Stomach (tissue), 19 donors: ENCODE measurements at places on chromosomes 16 and 17.

GRCh38 chr16:11734025-11734652 is 8.5 kb downstream of the TXNDC11 start:
- no peak for DNase-seq

GRCh38 chr17:17416400-17417360 is 60.1 kb upstream of the MED9 start:
- DNase-seq, result peak; percentile 64

DNA sequence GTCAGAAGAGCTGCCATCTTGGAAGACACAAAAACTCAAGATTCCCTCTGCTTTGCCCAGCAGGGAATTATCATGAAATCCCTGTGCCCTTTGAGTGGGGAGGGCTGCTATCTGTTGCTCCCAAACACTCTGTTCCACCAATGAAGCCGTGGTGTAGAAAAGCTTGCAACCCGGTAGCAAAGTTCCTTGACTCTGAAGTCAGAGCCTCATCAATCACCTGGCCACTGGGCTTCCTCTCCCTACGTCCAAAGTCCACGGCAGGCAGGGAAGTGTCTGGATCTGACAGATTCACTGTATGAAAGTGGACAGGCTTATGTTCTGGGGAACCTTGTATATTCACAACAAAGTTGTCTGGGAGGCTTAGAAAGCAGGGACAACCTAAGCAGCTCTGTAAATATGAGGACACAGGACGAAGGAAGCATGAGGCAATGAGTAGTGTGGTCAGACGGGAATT is 343.3 kb downstream of the SLC39A11 start:
- peak; percentile 54 for DNase-seq

- DNase-seq, result no peak
Observed at GRCh38 chr17:42691021-42691545, 8.8 kb downstream of the CNTNAP1 start.

DNA sequence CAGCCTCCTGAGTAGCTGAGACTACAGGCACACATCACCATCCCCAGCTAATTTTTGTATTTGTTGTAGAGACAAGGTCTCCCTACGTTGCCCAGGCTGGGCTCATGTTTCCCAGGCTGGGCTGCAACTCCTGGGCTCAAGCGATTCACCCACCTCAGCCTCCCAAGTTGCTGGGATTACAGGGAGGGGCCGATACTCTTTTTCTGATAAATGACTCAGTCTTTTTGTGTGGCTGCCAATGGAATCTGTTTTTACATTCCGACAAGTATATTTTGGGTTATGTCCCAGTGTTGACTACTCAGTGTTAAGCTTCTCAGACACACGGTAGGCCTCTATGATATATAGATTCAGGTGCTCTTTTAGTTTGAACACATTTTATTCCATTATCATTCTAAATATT is 58.1 kb downstream of the SLFN11 start:
- DNase-seq, result no peak

GRCh38 chr16:10536814-10537389 is 43.5 kb downstream of the EMP2 start:
- no peak for DNase-seq

- DNase-seq, result no peak
Observed at GRCh38 chr16:71794943-71795342, 13.7 kb downstream of the AP1G1 start.

GRCh38 chr17:27477050-27477888 is 21.0 kb downstream of the KSR1 start:
- no peak for DNase-seq

DNA sequence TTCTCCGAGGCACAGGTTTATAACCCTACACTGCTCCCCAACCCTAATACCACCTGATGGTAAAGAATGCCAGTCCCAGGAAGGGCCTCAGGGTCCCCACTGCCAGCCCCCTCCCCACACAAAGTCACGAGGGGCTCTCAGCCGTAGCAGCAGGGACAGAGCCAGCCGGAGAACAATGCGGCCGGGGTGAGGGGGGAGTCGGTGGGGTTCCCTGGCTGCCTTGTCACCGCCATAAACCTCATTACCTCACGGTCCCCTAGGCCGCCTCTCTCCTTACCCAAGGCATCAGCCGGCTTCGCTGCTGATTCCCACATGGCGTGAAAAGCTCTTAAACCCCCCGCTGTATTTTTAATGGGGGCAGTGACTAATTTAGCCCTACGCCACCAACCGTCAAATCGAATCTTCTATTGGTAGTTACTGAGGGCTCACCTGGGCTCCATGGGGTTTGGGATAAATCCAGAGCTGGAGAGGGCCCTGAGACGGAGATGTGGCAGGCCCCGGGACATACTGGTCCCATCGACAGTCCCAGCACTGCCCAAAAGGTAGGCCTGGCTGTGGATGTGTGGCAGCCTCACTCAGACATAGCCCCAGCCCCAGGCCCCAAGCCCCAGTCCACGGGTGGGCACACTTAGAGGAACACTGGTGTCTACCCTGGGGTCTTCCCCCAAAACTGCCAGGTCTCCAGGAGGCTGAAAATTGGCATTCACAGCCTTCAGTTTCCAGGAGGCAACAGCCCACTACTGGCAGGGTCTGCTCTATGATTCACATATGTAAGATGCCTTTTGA is 115.3 kb downstream of the C16orf78 start:
- DNase-seq, result no peak

- no peak for DNase-seq
Observed at GRCh38 chr16:49011901-49012300, 269.7 kb downstream of the CBLN1 start.

- DNase-seq, result no peak
Observed at GRCh38 chr16:67546091-67546501, 16.2 kb upstream of the CTCF start.

DNA sequence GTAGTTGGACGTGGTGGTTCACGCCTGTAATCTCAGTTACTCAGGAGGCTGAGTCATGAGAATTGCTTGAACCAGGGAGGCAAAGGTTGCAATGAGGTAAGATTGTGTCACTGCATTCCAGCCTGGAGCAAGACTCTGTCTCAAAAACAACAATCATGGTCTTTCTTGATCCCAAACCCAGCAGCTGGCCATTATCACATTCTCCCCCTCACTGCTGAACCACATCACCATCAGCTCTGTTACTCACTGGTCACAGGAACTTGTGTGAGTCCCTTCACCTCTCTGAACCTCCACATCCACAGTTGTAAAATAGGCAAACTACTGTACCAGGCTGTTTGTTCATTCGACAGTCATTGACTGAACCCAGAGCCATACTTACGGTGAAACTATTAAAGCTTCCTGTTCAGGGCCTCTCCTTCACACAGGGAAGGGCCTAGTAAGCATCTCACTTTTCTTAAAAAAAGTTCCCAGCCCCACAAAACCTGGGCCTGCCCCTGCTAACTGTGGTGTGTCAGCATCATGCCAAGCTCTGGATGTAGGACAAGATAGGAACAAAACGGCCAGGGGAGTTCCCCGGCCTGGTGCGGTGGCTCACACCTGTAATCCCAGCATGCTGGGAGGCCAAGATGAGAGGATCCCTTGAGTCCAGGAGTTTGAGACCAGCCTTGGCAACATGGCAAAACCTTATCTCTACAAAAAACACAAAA is 104.7 kb downstream of the COPRS start:
- DNase-seq, result no peak

GRCh38 chr16:85266857-85267256 is 154.6 kb upstream of the CIBAR2 start:
- DNase-seq, result no peak

DNA sequence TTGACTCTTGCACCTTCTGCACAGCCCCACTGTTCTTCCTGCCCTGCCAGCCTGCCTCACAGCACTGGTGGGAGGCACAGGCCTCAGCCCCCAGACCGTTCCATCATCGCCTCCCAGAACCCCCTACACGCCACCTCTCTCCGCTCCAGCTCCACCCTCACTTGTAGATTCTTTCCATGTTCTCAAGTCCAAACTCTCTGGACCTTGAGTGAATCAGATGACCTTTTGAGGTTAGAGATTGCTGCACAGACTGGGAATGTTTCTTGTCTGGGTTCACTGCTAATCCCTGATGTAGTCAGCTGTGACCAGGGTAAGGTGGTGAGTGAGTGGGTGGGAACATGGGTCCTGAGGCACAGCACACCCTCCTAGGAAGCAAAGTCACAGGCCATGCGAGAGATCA is 272.4 kb downstream of the IRF8 start:
- no peak for DNase-seq

GRCh38 chr16:8070506-8070905 is 519.8 kb downstream of the TMEM114 start:
- no peak for DNase-seq

- DNase-seq, result no peak
Observed at GRCh38 chr16:3569851-3570250, 7.4 kb downstream of the NLRC3 start.

- peak; percentile 34 for DNase-seq
Observed at GRCh38 chr17:39244016-39244599, 18.4 kb upstream of the STAC2 start.

DNA sequence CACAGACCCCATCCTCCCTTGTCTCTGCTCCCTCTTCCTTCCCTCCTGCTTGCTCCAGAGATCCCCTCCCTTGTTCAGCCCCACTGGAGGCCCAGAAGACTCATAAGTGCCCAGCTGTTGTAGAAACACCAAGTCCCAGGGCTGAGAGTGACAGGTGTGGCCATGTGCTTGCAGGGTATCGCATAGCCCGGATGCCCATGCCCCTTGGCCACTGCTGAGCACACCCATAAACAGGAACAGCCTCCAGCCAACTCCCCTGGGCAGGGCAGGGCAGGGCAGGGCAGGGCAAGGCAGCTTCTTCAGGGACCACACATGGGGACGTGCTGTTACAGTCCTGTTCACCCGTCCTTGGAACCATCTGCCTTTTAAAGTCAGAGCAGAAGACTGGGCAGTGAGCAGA is 2.0 kb downstream of the CACNG1 start:
- DNase-seq, result no peak

DNA sequence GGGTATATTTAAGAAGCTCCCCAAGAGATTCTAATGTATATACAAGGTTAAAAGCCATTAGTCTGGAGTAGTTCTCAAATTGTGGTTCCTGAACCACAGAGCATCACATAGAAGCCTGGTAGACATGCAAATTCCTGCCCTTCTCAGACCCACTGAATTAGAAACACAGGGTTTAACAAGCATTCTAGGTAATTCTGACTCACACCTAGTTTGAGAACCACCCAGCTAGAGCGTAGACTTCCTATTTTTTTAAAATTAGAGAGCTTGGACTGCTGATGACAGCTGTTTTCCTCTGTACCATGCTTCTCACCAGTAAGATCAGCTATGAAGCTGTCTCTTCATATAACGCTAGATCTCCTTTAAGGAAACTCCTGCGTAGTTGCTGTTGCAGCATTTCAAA is 50.6 kb downstream of the HS3ST3B1 start:
- no peak for DNase-seq

DNA sequence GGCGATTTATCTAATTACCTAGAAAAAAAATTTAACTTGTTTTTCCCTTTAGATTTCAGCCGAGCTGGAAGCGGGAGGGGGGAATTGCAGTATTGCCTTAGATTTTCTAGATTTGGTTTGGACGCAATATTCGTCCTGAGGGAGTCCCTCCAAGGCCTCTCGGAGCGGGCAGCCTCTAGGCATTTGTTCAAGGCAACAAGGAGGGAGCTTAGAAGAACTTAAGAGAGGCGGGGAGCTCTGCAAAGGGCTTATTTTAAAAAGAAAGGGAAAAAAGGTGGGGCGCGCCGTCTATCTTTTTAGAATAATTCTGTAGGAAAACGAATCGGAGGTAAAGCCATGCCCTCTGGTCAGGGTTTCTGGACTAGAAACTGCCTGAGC is 407 bp upstream of the TMEM94 start:
- peak; percentile 28 for DNase-seq

DNA sequence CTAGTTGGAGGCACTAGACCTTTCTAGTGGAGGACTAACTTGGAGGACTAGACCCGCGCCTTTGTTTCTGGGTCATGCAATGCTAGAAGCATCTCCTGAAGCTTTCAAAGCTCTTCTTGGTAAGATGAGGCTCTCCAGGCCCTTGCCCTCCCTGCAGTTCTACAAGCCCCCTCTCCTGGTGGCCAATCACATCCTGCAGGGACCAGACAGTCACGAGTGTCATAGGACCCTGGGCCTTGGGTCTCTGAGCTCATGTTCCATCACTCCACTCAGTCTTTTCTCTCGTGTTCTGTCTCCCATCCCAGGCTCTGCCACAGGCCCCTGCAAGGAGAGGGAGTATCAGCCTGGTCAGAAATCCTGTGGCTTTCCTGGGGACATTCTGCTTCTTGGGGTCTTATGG is 119.6 kb downstream of the CYLD start:
- DNase-seq, result no peak

DNA sequence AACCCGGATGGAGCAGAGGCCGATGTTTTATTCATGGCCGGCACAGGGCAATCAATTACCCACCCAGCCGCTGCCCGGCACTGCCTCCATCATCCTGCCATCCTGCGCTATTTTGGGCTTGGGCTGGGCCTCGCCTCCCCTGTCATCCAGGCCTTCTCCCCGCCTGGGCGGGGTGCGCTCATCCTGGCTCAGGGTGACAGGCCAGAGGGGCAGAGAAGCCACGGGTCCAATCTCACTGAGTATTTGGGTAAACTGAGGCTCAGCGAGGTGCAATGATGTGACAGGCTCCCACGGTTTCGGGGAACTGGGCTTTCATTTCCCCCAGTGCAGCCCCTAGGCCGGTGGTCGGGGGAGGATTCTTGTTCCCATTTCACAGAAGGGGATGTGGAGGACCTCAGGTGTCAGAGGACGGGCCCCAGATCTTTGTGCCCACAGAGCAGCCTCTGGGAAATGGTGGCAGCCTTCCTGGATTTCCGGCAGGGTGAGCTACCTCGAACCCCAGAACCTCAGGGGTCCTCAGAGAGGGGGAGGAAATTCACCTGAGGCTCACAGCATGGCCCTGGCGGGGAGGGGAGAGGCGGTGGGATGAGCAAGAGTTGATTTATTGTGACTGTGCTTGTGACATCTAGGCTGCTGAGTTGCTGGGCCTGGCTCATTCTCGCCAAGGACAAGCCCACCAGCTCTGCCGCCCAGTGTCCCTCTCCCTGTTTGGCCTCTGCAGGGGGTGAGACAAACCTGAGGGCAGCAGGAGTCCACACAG is 23.8 kb upstream of the KCNJ12 start:
- DNase-seq, result peak; percentile 1

GRCh38 chr17:28908640-28909167 is 5.8 kb upstream of the DHRS13 start:
- no peak for DNase-seq

DNA sequence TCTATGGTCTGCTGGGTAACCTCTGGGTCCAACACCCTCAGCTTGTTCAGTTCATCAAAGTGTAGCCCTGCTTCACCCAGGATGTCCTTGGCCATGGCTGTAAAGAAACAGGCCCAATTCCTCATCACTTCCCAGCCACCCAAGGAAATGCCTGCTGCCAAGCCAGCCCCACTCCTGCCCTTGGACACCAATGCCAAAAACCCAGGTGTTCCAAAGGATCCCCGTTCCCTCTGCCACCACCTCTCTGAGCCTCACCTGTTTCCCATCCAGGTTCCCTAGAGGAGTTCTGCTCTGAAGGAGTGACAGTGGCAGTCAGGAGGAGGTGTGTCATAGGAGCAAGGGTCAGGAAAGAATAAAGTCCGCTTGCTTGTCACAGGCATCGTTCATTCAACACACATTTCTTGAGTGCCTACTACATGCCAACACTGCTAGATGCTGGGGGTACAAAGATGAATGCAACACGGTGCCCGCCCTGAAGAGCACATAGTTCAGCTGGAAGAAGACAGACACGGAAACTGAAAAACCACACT is 3.3 kb downstream of the IFT20 start:
- peak; percentile 14 for DNase-seq

GRCh38 chr17:10733666-10734065 is 3.8 kb upstream of the TMEM220 start:
- no peak for DNase-seq

GRCh38 chr17:63480826-63481487 is 4.1 kb downstream of the ACE start:
- no peak for DNase-seq

- DNase-seq, result no peak
Observed at GRCh38 chr17:77706938-77707337, 251.6 kb upstream of the TNRC6C start.
